Endodermal cell (in vitro differentiated cells): ENCODE measurements at places on chromosomes 3 and 15.

DNA sequence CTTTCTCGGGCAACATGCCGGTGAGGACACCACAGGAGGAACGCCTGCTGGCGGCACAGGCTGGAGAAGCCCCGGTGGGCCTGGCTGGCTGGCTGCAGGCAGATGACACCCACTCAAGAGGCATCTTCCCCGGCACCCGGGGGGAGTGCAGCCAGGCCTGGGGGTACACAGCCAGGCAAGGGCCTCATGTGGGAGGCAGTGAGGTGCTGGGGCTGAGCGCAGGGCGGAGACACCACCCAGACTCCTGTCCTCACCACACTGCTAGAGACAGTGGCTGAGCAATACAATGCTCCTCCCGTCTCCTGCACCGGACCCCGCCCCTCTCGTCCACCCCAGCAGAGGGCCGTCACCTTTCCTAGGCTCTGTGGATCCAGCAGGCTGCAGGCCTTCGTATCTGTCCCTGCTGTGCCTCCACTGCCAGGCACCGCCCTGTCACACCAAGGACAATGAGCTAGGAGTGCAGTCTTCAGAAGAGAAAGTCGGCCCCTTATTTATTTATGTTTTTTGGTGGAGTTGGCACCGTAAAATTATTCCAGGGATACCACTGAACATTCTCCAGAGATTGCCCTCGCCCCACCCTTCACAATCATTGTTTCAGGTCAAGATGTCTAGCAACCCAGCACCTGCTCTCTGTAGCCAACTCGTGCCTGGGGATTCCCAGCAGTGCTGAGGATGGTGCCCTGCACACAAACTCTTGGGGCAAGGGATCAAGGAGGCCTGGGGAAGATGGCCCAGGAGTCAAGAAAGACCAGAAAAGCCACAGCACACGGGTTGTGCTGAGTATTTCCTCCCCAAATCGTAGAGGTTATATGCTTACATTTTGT, 129.1 kb downstream of the ATP10A start:
- no peak for DNase-seq

DNA sequence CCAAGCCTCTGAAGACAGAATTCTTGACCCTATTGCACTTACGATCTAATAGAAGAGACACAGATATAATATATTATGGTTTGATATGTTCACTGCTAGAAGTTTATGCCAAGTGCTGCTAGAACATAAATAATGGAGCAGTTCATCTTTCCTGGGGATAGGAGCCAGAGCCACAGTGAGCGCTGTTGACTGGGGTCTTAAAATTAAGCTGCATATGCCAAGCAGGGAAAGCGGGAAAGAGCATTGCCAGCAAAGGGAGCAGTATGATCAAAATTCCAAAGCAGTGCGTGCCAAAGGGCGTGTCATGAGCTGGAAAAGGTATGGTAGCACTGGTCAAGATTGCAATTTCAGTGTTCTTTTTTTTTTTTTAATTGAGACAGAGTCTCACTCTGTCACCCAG, 49.1 kb upstream of the ABHD2 start:
- no peak for DNase-seq

DNA sequence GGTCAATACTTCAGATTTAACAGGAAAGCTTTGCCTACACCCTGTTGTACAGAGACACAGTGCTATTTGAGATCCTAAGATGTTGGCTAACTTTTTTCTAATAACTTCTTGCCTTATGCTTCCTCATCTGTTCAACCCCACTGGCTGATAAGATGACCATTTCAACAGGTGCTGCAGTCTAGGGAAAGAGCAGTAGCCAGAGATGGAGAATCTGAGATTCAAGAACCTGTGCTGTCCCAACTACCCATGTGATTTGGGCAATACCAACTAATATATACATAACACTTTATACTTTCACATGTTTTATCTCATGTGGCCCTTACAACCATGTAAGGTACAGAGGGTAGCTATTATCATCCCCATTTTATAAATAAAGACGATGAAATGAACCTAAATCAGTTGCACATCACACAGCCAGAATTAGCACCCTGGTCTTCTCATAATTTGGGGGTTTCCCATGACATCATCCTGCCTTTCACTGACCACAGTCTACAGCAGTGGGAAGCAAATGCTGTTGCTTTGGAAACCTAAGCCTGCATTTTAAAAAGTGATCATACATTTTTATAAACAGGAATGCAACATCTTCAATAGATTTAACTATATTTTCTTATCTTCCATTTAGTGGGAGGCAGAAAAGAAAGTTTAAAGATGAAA, 9.7 kb downstream of the TTC23 start:
- DNase-seq: no peak

GRCh38 chr15:85531083-85531482, 150.7 kb downstream of the AKAP13 start:
- DNase-seq: no peak

- DNase-seq: no peak
Measured at GRCh38 chr3:138498991-138499390, 64.6 kb downstream of the ESYT3 start.

DNA sequence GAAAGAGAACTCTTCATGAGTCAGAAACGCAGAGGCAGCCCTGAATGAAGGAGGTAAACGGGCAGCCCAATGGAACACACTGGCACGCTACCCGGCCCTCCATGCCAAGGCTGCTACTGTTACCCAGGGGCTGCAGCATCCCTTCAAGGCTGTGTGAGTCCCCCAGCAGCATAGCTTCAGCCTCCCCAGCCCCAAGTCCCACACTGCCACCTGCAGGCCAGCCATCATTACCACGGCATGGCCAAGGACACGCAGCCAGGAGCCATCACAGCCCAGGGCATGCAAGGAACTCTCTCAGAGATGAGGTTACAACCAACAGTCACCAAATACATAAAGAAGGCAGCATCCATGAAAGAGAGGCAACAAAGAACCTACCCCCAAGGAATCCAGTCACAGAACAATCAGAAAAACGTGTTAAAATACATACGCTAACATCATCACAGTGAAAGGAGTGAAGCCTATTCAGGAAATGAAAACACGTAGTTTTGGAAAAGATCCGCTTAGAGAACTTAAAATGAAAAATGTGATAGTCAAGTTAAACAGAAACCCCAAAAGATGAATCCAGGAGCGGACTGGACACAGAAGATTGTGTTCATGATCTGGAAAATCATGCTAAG, 22.4 kb downstream of the PLA2G4F start:
- DNase-seq: peak; percentile 96
